ENCODE measurements at places on chromosomes 1 and 21.

DNA sequence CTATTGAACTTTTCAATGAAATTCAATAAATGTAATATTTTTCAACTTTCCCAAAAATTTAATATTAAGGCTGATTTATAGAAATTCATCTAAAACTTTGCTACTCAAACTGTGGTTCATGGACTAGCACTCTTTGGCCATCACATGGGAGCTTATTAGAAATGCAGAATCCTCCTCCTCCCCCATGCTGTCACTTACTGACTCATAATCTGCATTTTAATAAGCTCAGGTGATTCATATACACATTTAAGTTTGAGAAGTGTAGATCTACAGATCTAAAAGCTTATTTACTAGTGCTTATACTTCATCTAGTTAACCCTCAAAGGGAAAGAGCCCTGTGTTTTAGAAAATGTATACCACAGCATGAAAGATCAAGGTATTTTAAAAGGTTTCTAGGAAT is 84.3 kb downstream of the HS2ST1 start:
- DNase-seq = peak; percentile 47

- no peak for DNase-seq
Observed at GRCh38 chr21:33892853-33893252, 22.8 kb downstream of the ATP5PO start.

DNA sequence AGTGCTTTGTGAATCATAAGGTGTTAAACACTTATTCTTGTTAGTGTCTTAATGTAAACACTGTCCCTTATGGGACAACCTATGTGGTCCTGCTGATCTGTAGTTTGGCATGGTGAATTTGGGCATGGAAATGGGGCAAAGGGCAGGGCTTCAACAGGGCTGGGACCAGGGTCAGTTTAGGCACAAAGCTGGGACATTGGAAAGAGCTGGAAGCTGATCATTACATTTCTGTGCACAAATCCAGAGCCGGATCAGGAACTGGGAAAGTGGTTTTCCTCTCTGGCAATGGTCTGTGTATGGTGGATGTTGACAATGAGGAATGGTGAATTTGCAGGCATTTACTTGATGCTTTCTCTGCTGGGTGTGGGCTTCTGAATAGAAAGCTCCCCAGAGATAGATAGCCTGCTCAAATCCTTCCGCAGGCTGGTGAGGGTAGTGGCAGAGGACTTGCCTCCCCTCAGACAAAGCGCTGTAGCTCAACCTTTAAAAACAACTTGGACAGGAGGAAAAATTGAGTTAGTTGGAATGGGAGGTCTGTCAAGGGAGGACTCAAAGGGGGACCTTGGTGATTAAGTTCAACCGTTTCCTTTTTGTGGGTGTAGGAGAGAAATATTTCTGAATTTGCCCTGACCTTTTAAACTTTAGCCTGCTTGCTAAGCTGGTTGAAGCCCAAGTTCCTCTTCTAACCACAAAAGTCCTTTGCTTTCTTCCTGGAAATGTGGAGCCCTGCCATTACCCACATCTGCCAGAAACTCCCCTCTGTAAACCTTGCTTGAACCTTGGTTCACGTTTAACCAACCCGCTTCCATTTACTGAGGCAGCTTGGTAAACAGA is 35.3 kb downstream of the HLX start:
- DNase-seq = no peak

- DNase-seq = no peak
Observed at GRCh38 chr1:203839081-203839480, 22.3 kb upstream of the SNRPE start.

DNA sequence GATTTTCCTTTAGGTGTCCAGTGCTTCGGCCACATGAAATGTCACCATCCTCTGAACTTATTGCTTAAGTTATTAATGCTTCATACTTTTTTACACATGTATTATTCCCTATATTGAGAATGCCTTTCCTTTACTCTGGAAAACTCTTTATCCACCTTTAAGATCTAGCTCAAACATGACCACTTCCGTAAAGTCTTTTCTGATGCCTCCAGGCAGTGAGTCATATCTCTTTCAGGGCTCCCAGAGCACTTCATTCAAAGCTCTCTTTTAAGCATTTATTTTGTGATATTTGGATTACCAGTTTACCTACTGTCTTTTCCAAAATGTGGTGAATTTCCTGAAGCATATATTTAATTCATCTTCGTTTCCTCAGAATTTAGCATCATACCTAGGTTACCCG is 178.9 kb downstream of the HS2ST1 start:
- peak; percentile 12 for DNase-seq

DNA sequence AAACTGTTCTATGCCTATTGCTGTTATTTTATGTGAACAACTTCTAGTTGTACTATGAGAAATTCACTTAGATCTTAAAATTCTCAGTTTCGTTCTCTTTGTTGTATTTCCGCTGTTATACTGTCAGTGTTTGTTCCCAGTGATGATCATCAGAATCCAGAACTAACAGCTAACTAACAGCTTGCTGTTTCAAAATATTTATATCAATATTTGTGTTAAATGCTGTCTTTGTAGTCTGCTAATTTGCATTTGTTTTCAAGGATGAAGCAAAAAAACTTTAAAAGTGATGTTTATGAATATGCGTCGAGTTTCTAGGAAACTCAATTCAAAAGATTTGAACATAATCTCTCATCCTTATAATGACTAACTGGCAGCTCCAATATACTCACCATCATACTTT is 84.5 kb downstream of the SPATA17 start:
- DNase-seq = no peak

DNA sequence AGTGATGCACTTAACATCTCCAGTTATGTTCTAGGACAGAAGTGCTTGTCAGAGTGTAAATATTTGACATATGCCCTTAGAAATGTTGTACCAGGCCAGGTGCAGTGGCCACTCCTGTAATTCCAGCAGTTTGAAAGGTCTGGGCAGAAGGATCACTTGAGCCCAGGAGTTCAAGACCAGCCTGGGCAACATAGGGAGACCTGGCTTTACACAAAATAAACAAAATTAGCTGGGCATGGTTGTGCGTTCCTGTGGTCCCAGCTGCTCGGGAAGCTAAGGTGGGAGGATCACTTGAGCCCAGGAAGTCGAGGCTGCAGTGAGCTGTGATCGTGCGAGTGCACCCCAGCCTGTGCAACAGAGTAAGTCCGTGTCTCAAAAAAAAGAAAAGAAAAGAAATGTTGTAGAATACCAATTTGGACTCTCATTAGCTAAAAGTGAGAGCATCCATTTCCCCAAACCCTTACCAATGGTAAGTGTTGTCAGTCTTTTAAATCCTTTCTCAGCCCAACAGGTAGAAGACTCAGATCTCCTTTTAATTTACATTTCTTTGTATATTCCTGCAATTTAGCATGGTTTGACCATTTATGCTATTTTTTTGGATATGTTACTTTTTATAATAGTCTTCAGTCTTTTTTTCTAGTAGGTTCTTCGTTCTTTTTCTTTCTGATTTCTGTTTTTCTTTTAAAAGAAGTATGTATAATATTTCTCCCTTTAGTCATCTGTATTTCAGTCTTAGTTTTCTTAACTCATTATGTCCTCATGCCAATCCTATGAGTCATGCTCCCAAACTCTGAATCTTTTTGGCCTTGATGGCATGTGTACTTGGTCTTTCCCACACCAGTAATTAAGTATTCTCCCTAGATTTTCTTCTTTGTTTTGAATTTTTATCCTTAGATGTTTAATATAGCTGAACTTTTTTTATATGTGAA is 74.4 kb downstream of the CAMTA1 start:
- DNase-seq = peak; percentile 93

DNA sequence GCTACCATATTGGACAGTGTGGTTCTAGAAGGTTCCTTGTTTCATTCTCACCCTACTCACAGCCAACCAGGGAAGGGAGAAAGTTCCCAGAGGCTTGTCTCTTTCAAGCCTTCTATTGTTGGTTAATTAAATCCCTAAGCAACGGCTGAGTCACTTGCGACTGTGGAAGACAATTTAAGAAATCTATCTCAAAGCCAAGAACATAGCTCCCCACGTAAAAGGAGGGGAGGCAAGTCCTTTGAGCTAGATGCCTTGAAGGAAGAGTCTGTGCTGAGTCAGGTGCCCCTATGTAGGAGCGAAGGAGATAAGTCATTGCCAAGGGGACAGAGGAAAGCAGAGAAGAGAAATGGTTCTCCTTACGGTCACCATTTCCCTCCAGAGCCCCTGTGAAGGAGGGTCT is 79.4 kb upstream of the PPP2R5A start:
- no peak for DNase-seq

DNA sequence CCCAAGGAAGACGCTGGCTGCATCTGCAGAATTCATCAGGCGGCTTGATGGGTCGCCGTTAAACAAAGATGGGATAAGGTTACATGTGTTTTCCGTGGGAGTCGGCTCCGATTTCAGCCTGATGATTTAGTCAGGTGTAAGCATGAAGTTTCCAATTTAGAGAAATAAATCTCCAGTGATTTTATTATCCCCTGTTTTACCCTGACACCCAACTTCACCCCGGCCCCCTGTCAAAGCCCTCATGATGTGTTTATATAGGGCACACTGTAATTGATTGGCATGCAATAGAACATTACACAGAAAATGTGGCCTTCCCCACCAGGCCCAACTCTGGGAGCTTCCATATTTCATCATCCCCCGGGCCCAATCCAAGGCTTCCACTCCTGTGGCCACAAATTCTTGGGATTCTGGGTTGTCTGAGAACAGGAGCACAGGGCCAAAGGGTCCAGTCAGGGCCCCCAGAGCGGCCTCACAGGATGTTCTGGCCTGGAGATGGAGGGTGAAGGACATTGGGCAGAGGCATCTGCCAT is 72.5 kb downstream of the FOXD2 start:
- no peak for DNase-seq

DNA sequence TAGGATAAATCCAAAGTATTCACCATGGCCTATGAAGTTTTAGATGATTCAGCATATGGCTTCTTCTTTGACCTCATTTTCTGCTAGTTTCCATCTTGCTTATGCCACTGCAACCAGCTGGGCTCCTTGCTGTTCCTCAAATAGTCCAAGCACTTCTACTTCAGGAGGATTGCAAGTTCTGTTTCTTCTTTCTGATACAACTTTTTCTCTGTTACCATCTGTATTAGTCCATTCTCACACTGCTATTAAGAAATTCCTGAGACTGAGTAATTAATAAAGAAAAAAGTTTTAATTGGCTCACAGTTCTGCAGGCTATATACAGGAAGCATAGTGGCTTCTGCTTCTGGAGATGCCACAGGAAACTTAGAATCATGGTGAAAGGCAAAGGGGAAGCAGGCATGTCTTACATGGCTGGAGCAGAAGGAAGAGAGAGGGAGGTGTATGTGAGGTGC is 20.3 kb downstream of the PTGS2 start:
- no peak for DNase-seq

DNA sequence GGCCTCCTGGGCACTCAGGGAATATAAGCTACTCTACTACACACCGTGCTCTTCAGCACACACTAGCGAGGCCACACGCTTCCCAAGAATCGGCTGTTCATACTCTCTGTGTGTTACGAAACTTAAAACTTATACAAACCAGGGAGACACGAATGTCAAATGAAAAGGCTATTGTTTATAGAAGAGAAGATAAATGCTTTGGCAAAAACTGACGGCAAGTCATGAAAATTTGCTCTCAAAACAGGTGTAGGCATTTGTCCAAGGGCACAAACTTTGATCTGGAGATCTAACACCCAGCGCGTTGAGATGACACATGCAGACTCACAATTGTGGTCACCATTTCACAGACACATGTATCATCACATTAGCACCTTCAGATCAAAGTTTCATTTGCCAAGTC is 46.1 kb downstream of the USP48 start:
- no peak for DNase-seq

GRCh38 chr21:33433425-33434114 is 30.4 kb downstream of the IFNGR2 start:
- no peak for DNase-seq

DNA sequence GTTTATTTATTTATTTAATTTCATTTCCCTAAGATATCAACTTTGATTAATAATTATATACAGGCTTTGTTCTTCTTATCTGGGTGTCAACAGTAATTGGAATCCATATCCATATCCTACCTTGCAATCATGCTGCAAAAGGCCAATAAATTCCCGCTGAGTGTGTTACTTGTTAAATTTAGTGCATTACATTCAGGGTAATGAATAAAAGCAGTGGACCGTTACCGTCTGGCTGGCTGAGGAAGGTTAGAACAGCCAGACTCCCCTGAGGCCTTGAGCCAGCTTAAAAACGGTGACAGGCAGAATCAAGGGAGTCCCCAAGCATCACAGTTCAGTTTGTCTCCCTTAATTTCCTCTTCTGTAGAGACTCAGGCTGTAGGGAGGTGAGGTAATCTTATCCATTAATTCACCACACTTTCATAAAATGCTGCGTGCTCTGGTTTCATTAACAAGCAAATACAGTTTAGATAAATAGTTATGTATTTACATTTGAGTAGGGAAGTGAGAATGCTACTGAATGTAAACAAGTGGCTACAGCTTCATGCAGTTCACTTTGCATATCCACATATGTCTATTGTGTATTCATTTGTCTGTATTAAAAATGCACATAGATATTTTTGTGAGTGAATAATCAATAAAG is 888.2 kb upstream of the CXADR start:
- DNase-seq = peak; percentile 12

DNA sequence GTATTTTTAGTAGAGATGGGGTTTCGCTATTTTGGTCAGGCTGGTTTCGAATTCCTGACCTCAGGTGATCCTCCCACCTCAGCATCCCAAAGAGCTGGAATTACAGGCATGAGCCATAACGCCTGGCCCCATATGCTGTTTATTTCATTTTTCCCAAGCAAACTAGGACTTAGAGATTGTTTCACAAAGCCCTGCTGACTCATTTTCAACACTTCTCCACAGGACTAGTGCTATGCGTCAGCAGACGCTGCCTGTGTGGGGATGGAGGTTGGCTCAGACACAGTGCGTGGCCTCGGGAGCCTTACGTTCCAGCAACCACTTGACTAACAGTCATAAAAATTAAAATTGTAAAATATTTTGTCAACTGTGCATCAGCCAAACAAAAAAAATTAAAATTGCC is 22.7 kb downstream of the PKNOX1 start:
- no peak for DNase-seq

- DNase-seq = no peak
Observed at GRCh38 chr1:63870152-63870551, 96.3 kb downstream of the ROR1 start.

GRCh38 chr1:98059620-98060019 is 138.8 kb upstream of the DPYD start:
- DNase-seq = peak; percentile 49

All from kidney tubule cell (primary cell).